Muscle of leg (tissue), 16 donors: ENCODE measurements at places on chromosomes 3 and 15. TPM values are rescaled to one million over a fixed set of nuclear protein-coding genes. Genes with fewer than 3 reads are reported as not detected.

SNTN gene
- polyA plus RNA-seq, result not detected

EBLN2 gene
- 1.1 TPM for polyA plus RNA-seq

PLAAT1 gene
- 15.1 TPM for polyA plus RNA-seq

PAQR5 gene
- 0.34 TPM for polyA plus RNA-seq

MAP1A gene
- 56.2 TPM for polyA plus RNA-seq
